ENCODE measurements at places on chromosomes 11 and 22. TPM values are rescaled to one million over a fixed set of nuclear protein-coding genes. Genes with fewer than 3 reads are reported as not detected.

- H3K4me3 ChIP-seq, result peak overlapping the region; percentile 23
- H3K27ac ChIP-seq, result peak overlapping the region; percentile 95
- H3K27me3 ChIP-seq, result no peaks in the 10 kb centered on the region
- DNase-seq, result no peak
Observed at GRCh38 chr22:26579331-26579886, 10.5 kb downstream of the TPST2 start.

DNA sequence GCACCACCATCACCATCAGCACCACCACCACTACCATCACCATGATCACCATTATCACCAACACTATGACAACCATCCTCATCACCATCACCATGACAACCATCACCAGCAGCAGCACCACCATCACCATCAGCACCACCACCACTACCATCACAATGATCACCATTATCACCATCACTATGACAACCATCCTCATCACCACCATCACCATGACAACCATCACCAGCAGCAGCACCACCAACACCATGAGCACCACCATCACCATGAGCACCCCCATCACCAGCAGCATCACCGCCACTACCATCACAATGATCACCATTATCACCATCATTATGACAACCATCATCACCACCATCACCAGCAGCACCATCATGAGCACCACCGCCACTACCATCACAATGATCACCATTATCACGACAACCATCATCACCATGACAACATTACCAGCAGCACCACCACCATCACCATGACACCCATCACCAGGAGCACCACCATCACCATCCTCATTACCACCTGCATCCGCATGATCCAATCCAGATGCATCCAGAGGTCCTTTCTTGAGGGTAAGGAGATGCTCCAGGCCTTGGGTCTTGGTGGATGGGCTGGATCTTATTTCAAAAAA lies 23.8 kb downstream of the PHF21B start:
- H3K4me3 ChIP-seq, result no peak overlapping the region
- no peak overlapping the region for H3K27ac ChIP-seq

DNA sequence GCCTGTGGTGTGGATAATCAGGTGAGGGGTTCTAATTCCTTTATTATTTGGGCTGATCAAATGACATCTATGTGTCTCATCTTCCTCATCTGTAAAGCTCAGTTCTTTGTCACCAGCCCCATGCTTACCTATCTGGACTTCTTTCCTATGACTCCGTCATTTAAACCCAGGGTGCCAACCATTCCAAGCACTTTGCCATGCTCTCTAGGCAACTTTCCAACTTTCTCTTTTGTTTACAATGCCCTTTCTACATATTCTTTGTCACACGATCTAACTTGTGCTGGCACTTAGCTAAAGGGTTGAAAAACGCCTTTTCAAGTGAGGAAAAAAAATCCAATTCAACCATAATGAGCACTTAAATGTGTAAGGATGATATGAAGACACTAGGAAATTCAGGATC lies 27.9 kb downstream of the EXPH5 start:
- H3K4me1 ChIP-seq, result peaks cover 13% of the 10 kb centered on the region
- H3K36me3 ChIP-seq, result no peaks in the 10 kb centered on the region
- H3K27ac ChIP-seq, result no peak overlapping the region
- H3K27me3 ChIP-seq, result no peaks in the 10 kb centered on the region
- no peak for DNase-seq

DNA sequence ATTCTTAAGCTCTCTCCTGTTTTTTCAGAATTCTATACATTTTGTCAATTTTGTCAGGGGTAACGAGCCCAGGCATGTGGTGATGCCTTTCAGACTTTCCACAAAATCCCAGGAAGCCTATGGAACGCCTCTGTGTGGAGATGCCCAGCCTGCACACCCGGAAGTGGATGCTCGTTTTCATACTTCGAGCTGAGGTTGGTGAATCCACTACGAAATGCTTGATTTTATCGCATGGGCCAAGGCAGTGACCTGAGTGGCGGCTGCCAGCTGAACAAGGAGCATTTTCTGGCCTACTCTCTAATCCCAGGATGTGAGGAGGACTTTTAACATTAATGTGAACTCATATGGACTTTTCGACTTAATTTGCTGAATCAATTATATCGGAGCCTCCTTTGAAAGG lies 426.7 kb upstream of the B3GAT1 start:
- H3K36me3 ChIP-seq, result no peaks in the 10 kb centered on the region
- H3K27me3 ChIP-seq, result no peaks in the 10 kb centered on the region
- no peak overlapping the region for H3K27ac ChIP-seq
- no peaks in the 10 kb centered on the region for H3K4me1 ChIP-seq

- no peaks in the 10 kb centered on the region for H3K27me3 ChIP-seq
- peak overlapping the region; percentile 52 for H3K27ac ChIP-seq
- no peak for DNase-seq
- peaks cover 38% of the 10 kb centered on the region for H3K4me1 ChIP-seq
- no peaks in the 10 kb centered on the region for H3K36me3 ChIP-seq
Observed at GRCh38 chr11:123219066-123219690, 24.1 kb upstream of the CLMP start.

DNA sequence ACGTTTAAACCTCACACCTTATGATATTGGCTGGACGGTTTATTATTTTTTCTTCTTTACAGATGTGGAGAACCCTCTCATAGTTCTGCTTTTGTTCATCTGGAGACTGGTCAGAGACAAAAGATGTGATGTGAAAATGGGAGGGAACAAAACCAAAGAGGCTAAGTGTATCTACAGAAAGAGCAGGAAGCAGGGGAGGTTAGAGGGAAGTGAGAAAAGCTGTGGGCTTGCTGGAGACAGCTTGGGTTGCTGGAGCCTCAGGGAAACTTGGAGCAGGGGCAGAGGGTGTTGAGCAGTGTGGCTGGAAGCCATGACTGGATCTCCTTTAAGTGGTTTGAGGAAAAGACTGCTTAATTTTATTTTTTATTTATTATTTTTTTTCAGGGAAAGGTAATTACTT lies 79.0 kb upstream of the SNX19 start:
- no peaks in the 10 kb centered on the region for H3K4me1 ChIP-seq
- H3K36me3 ChIP-seq, result no peaks in the 10 kb centered on the region
- H3K4me3 ChIP-seq, result no peak overlapping the region

- H3K27ac ChIP-seq, result peak overlapping the region; percentile 64
- peaks cover 12% of the 10 kb centered on the region for H3K4me1 ChIP-seq
- DNase-seq, result peak; percentile 60
- H3K36me3 ChIP-seq, result no peaks in the 10 kb centered on the region
- H3K4me3 ChIP-seq, result no peak overlapping the region
Observed at GRCh38 chr11:77113382-77114088, 10.9 kb downstream of the OMP start.

- H3K4me1 ChIP-seq, result no peaks in the 10 kb centered on the region
- H3K4me3 ChIP-seq, result no peak overlapping the region
- DNase-seq, result no peak
- no peaks in the 10 kb centered on the region for H3K36me3 ChIP-seq
- no peak overlapping the region for H3K27ac ChIP-seq
Observed at GRCh38 chr11:3659595-3660515, 11.3 kb downstream of the CHRNA10 start.

DNA sequence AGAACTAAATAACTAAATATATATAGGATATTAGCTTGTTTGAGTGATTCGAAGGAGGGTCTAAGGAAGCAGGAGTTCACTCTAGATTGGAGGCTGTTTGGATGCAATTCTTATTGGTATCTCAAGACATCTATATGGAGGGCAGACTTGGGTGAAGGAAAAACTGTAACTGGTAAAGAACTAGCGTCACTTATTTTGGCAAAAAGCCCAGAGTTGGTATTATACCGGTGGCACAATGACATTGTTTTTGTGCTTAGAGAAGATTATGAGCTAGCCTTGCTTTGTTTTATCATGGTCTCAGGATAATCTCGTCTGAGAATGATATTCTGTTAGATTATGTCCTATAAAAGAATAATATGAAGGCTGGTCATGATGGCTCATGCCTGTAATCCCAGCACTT lies 6.0 kb upstream of the SLC35F2 start:
- H3K4me3 ChIP-seq, result no peak overlapping the region
- DNase-seq, result no peak
- peaks cover 9% of the 10 kb centered on the region for H3K4me1 ChIP-seq
- no peak overlapping the region for H3K27ac ChIP-seq
- no peaks in the 10 kb centered on the region for H3K27me3 ChIP-seq

GRCh38 chr11:24391167-24391566 lies 105.7 kb upstream of the LUZP2 start:
- H3K4me1 ChIP-seq, result no peaks in the 10 kb centered on the region
- peaks cover 2% of the 10 kb centered on the region for H3K36me3 ChIP-seq
- no peak overlapping the region for H3K27ac ChIP-seq
- H3K27me3 ChIP-seq, result no peaks in the 10 kb centered on the region

DNA sequence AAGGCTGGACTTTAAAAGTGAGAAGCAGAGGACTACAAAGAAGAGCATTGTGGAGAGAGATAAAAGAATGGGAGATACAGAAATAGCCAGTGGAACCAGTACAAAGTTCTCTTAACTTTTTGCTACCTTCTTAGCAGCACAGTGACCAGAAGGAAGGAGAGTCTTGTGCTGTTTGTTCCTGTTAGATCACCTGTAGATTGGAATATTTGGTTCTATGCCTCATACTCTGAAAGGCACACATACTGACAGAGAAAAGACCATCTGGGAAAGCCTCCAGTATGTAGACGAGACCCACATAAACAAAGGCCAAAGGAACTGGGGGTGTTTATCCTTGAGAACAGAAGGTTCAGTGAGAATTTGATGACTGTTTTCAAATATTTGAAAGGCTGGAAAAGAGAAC lies 18.7 kb downstream of the RNF141 start:
- no peak for DNase-seq
- no peaks in the 10 kb centered on the region for H3K27me3 ChIP-seq
- H3K27ac ChIP-seq, result no peak overlapping the region
- no peaks in the 10 kb centered on the region for H3K4me1 ChIP-seq
- H3K4me3 ChIP-seq, result no peak overlapping the region
- H3K36me3 ChIP-seq, result peaks cover 5% of the 10 kb centered on the region

DNA sequence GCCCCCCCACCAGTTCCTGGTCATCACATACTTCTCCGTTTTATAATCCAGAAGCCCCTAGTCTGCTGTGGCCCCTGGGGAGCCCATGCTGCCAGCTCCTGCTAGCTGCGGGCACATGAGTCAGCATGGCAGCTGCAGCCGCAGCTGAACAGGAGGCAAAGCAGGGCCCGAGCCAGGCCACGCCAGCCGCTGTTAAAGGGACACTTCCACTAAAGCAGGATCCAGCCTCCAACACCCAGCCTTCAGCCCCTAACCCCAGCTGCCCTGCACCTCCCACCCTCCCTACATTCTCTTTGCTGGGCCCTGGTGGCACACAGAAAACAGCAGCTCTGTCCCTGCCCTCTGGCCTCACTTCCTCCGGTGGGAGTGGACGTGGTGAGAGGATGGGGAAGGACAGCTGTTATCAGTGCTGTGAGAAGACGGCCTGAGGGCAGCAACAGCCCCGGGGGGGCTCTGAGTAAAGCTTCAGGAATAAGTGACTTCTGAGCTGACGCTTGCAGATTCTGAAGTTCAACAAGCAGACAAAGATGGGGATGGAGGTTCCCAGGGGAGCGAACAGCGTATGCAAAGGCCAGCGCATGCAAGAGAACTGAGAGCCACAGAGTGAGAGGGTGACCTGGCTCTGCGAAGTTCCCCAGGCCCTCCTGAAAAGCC lies 688 bp upstream of the LRRC74B start:
- peak overlapping the region; percentile 89 for H3K4me3 ChIP-seq
- peaks cover 11% of the 10 kb centered on the region for H3K4me1 ChIP-seq
- H3K36me3 ChIP-seq, result no peaks in the 10 kb centered on the region
- H3K27me3 ChIP-seq, result peaks cover 23% of the 10 kb centered on the region

- H3K27me3 ChIP-seq, result no peaks in the 10 kb centered on the region
- no peak overlapping the region for H3K27ac ChIP-seq
- H3K4me1 ChIP-seq, result peaks cover 5% of the 10 kb centered on the region
- H3K36me3 ChIP-seq, result no peaks in the 10 kb centered on the region
- no peak for DNase-seq
Observed at GRCh38 chr11:13297917-13298356, 20.3 kb downstream of the BMAL1 start.

- H3K4me3 ChIP-seq, result no peak overlapping the region
- H3K27me3 ChIP-seq, result peaks cover 17% of the 10 kb centered on the region
- H3K36me3 ChIP-seq, result peaks cover 11% of the 10 kb centered on the region
- H3K4me1 ChIP-seq, result peaks cover 34% of the 10 kb centered on the region
Observed at GRCh38 chr11:112590764-112591163, 330.1 kb upstream of the PLET1 start.

DNA sequence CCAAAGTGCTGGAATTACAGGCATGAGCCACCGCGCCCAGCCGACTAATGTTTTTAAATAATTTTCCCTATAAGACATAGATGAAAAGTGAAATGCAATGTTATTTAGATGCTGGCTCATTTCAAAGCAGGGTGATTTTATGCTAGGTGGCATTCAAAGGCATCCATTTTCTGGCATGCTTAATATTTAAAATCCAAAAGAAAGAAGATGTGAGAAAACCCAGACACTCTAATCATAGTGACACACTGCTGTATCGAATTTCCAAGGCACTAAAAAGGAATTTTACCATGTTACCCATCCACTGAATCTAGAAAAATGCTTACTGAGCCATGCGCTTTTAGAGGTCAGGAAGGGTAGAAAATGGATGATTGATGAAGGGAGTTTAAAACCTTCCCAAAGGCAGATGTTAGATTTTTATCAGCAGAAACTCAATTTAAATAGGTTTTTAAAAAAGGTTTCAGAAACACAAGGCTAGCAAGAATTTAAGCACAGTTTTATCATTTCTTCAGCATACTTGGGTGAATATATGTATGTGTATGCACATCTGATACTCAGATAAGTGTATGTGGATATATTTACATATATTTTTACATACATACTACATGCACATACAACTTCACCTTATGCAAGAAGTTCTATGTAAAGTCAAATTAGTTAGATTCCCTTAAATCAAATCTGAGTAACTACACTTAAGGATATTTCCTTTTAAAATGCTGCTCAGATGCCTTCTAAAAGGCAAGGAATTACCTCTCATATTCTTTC lies 24.1 kb upstream of the CCDC89 start:
- no peaks in the 10 kb centered on the region for H3K27me3 ChIP-seq
- H3K4me3 ChIP-seq, result no peak overlapping the region
- no peaks in the 10 kb centered on the region for H3K36me3 ChIP-seq
- no peak for DNase-seq

GRCh38 chr11:81644239-81644840 lies 1089.3 kb downstream of the FAM181B start:
- peak; percentile 12 for DNase-seq
- no peak overlapping the region for H3K4me3 ChIP-seq
- no peaks in the 10 kb centered on the region for H3K36me3 ChIP-seq
- no peak overlapping the region for H3K27ac ChIP-seq

DNA sequence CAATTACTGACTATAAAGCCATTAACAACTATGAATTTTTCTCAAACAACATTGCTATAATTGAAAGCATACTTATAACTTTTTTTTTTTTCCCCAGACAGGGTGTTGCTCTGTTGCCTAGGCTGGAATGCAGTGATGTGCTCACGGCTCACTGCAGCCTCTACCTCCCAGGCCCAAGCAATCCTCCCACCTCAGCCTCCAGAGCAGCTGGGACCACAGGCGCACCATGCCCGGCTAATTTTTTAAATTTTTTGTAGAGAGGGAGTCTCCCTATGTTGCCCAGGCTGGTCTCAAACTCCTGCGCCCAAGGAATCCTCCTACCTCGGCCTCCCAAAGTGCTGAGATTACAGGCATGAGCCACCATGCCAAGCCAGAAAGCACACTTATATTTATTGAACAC lies 6.1 kb upstream of the WEE1 start:
- DNase-seq, result no peak
- H3K36me3 ChIP-seq, result peaks cover under 1% of the 10 kb centered on the region
- H3K27me3 ChIP-seq, result no peaks in the 10 kb centered on the region
- peaks cover 60% of the 10 kb centered on the region for H3K4me1 ChIP-seq

Gene MIF
- total RNA-seq, result 1,424 TPM

Gene SCN2B
- 0.16 TPM for total RNA-seq

- peaks cover 20% of the 10 kb centered on the region for H3K36me3 ChIP-seq
- no peaks in the 10 kb centered on the region for H3K27me3 ChIP-seq
- peak; percentile 62 for DNase-seq
- H3K27ac ChIP-seq, result peak overlapping the region; percentile 93
- no peak overlapping the region for H3K4me3 ChIP-seq
Observed at GRCh38 chr11:63906585-63906984, 10.4 kb downstream of the RCOR2 start.

Gene ALG8
- total RNA-seq, result 67.2 TPM
